ENCODE measurements at places on chromosomes 6 and 20. TPM values are rescaled to one million over a fixed set of nuclear protein-coding genes. Genes with fewer than 3 reads are reported as not detected.
A peak's percentile ranks its signal among the peaks of the same experiment; 100 is the strongest.

DNA sequence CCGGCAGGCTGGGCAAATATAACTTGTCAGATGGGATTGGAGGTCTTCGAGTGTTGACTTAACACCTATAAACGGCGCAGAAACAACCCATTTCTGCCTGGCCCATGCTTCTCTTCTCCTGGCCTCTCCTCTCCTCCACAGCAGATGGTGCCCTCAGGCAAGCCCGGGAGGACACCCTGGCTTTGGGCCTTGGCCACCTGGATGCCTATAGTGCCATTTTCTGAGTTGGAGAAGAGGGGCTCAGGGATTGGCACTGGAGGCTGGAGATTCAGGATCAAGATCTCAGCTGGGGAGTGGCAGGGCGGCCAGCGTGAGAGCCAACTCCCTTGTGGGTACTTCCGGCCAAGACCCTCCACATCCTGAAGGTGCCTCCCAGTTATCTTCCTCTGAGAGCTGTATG lies 211.9 kb upstream of the PMEPA1 start:
- no peak for DNase-seq

DNA sequence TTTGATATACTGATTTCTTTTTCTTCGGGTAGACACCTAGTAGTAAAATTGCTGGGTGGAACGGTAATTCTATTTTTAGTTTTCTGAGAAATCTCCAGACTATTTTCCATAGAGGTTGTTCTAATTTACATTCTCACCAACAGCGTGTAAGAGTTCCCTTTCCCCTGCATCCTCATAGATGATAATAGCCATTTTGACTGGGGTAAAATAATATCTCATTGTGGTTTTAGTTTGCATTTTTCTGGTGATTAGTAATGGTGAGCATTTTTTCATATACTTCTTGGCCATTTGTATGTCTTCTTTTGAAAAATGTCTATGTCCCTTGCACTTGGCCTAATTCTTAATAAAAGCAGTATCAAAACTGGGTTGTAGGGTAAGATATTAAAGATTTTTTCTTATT lies 148.9 kb upstream of the SIM1 start:
- no peak for DNase-seq

- no peak for DNase-seq
These were observed 121.2 kb downstream of the INSM1 start for GRCh38 chr20:20489054-20489453.

DNA sequence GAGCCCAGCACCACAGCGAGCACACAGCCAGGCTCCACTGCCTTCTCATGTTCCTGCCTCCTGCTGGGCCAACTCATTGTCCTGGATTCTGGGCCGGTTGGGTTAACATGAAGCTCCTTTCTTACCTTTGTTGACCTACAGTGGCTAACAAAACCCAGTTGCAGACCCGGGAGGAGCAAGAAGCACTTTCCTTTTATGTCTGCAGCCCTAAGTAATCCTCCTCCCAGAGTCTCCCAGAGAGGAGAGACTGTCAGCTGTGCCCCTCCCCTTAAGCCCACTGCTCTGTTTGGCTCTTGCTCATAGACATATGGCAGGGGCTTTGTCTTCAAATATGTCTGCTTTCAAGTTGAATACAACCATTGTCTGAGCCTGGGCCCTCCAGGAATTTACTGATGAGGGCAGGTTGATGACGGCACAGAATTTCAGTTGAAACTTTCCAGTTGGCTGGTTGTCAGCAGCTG lies 55.2 kb downstream of the PSMB1 start:
- DNase-seq: no peak

GRCh38 chr6:165012183-165012582 lies 297.2 kb downstream of the C6orf118 start:
- no peak for DNase-seq

GTSF1L gene
- not detected for polyA plus RNA-seq

GRCh38 chr20:43984587-43984986 lies 69.9 kb downstream of the TOX2 start:
- DNase-seq: no peak

- no peak for DNase-seq
These were observed 47.3 kb upstream of the MARCKS start for GRCh38 chr6:113809826-113810225.

TRIM40 gene
- polyA plus RNA-seq: not detected

RSPH4A gene
- polyA plus RNA-seq: 0.20 TPM

STMND1 gene
- not detected for polyA plus RNA-seq

DNA sequence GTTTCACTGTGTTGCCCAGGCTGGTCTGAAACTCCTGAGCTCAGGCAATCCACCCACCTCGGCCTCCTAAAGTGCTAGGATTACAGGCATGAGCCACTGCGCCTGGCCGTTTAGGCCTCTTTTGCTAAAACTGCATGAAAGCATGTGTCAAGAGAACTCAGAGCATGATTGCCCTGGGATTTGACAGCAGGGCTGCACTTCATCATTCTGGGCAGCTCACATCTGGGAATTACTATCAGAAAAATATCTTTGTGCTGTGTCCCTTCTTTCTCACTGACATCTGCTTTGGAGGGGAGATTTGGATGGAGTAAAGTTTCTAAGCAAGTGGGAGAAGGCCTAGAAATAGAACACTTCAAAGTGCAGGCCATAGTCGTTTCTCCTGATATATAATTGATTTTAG lies 59.6 kb upstream of the EIF2S2 start:
- DNase-seq: no peak

DNA sequence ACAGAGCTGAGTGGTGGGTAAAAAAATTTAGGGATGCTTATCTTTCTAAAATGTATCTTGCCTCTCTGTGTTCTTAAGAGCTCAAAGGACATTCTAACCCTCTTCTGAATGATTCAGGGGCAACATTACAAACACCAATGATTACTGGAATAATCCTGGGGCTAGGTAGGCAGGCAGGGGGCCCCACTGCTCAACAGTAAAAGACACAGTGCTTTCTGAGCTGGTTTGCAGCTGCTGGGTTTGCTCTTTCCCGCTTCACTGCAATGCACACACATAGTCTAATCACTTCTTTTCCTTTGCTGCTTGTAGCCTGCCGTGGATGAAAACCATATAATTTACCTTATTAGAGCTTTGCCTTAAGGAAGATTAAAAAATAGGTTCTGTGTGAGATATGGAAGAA lies 23.9 kb downstream of the CLDN20 start:
- no peak for DNase-seq

- no peak for DNase-seq
These were observed 23.1 kb upstream of the PREX1 start for GRCh38 chr20:48850977-48851299.

GRCh38 chr20:20442466-20442865 lies 74.6 kb downstream of the INSM1 start:
- DNase-seq: no peak

GRCh38 chr20:23222531-23223200 lies 127.9 kb upstream of the NXT1 start:
- no peak for DNase-seq

DNA sequence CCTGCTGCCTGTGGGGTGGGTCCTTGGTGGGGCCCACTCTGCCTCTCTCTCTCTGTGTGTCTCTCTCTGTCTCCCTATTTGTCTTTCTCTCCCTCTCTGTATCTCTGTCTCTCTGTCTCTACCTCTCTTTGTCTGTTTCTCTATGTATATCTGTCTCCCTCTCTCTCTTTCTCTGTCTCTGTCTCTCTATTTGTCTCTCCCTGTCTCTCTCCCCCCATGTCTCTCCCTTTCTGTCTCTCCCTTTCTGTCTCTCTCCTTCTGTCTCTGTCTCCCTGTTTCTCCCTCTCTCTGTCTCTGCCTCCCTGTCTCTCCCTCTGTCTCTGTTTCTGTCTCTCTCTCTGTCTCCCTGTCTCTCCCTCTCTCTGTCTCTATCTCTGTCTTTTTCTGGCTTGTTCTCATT lies 353.2 kb downstream of the CDH4 start:
- DNase-seq: no peak

DNA sequence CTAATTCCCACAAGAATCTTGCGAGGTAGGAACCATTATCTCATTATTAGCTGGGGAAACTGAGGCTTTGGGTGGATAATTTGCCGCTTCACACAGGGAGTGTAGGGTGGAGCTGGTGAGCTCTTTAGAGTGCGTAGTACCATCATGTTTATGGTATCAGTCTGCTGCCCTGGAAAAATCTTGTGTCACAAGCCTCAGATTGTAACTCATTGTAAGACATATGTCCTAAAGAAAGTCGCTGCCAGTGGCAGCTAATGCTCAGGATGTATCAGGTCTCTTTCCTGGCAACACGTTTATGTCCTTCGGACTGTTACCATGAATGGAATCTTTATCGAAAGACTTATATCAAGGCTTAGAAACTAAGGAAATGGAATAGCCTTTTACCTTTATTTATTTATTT lies 1.9 kb downstream of the ZFAND3 start:
- no peak for DNase-seq

SLC13A3 gene
- 0.50 TPM for polyA plus RNA-seq

MOG gene
- polyA plus RNA-seq: 4.8 TPM

PCSK2 gene
- polyA plus RNA-seq: 1.1 TPM

DNA sequence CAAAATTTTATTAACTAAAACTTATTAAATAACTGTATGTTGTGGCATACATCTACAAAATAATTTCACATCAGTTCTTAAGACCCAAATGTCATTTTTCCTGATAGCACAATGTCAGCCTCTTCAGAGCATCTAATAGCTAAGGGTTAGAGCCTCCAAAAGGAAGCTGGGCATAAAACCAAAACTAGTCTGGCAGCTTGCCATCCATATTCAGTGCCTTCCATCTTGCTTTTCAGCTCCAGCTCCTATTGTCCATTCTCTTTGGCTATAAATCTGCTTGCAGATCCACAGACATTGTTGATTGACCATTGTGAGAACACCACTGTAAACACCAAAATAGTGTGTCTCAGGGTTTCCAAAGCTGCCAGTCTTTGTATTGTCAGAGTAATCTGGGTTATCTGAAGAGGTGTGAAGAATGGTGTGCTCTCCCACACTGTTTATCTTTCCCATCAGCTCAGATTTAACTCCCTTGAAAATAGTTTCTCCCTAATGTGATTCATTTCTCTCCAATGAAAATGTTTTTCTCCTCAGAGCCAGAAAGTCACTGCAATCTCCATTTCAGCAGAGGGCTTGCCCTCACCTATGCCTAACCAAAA lies 154.8 kb upstream of the KCNQ5 start:
- DNase-seq: no peak

DNA sequence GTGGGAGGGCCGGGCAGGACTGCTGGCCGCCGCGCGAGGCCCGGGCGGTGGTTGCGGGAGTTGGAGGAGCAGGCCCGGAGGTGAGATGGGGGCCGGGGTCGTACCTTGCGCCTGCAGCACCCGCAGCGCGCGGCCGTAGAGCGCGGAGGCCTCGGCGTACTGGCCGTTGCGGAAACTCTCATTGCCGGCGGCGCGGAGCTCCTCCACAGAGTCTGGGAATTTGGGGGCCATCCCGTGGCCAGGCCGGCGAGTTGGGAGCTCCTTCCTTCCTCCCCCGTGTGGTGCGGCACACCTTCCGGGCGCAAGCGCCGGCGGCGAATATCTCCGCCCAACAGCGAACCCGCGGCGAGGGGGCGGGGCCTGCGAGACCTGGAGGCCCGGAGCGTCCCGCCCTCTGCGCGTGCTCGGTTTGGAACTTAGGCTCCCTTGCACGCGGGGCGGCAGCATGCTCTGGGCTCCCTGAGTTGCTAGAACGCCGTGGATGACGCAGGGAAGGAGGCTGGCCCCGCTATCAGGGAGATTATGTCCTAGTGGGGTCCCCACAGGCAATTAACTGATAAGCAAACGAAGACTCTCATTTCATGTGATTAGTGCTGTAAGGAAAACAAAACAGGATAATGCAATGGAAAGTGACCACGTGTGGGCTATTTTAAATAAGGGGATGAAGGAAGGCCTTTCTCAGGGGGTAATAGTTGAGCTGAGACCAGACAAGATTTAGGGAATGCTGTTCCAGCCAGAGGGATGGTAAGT lies at the start of gene TOMM34:
Gene TOMM34, minus strand, starts transcription at position 295 of the 750 bp plus-strand sequence. Its CDS starts 64 bp downstream, at position 231.
- peak; percentile 98 for DNase-seq

OTOR gene
- not detected for polyA plus RNA-seq

- DNase-seq: no peak
These were observed 53.7 kb downstream of the PPP1R16B start for GRCh38 chr20:38859070-38859690.

DNA sequence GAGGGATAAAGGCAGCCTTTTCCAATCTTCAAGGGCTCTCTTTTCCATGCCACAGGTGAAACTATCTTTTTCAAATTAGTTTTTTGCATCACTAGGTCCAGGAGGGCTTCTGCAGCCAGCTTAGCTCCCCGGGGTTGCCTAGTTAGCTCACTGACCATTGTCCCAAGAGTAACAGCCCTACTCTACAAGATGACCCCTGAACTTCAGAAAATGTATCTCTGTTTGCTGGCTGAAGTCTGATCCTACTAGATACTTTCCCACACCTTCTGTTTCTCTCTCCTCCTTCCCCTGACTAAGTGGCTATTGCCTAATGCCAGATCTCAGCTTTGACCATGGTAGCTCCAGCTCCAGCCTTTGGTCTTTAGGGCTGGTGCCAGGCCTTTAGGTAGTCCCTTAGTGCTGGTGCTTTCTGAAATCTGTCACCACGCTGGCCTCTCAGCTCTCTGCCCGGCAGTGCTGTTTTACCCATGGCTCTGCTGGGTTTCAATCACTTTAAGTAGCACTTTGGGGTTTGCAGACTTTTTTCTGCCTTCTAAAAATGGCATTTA lies 255.1 kb downstream of the RNGTT start:
- no peak for DNase-seq

DNA sequence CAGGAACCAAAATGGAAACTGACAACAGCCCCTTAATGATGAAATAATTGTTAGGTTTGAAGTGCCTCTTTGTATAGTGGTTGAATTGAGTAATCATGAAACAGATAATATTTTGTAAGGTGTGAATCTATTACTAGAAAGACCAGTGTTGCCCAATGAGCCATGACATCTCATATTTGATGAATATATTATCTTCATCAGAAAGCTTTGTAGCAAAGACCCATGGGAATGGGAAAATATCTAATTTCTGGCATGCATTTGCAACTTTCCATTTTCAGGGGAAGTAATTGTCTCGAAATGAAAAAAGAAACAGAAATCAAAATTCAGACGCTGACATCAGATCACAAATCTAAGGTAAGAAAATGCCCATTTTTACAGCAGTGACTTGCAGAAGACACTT lies 57.3 kb upstream of the LAMP5 start:
- DNase-seq: no peak

GRCh38 chr6:61886608-61887259 lies 399.3 kb downstream of the KHDRBS2 start:
- no peak for DNase-seq

DNA sequence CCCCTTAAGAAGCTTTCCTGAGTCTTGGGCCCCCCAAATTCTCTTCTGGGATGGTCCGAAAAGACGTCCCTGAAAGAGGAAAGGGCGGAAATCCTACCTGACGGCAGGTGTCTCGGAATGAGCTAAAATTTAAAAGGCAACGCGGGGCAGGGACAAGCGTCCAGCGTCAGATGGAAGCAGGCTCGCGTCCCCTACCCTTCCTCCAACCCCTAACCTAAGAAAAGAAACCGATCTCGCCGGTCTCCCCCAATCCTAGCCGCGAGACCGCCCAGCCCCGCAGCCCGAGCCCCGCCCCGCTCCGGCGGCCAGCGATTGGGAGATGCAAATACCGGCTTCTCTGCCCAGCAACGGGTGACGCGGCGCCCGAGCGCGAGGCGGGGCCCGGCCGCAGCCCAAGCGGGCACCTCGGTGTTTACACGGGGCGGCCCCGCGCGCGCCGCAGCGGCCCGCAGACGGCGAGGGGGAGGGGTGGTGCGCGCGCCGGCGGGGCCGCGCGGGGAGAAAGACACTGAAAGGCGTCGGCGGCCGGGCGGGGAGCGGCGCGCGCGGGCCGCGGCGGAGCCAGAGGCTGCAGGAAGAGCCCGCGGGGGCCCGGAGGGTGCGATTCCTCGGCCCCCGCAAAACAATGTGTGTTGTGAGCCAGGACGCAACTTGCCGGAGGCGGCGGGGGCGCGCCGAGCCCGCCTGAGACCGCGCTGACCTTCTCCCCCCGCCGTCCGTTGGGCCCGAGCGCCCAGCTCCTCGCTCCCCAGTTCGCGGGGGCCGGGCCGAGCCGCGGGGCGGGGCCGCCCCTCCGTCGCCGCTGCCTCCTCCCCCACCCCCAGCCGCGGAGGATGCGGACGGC lies at the start of gene SOX12:
Gene SOX12, plus strand, starts transcription at position 508 of the 844 bp plus-strand sequence. CDS start 373 bp downstream, outside the sequence.
- peak; percentile 98 for DNase-seq
